Panc1 (cell line): ENCODE measurements at places on chromosomes 6 and 20. TPM values are rescaled to one million over a fixed set of nuclear protein-coding genes. Genes with fewer than 3 reads are reported as not detected.

DNA sequence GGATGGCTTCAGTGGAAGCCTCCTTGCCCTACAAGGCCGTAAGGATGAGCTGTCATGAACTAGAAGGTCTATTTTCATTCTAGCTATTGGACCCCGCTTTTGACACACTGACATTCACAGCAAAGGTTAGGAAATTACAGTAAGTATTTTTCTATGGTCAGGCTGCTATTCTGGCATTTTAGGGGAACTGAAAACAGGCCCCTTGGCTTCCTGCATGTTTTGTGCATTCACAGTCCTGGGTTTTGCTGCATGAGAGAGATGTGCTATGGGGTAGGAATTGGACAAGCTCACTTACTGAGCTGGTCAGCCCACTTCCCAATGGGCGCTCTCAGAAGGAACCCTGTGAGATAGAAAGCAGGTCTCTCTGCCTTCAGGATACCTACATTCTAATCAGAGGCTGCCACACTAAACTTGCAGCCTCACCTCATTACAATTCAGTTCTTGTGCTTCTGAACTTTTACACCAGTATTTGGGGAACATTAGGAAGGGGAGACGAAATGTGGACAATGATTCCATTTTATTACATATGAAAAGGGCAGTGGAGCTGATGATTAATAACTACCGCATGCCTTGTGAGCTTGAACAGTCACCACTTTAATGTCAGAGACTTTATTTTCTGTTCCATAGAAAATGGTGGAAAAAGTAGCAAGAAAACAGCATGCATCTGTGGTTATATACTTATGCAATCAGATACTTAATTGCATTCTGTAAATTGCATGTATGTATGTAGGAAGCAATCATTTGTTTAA, 86.6 kb upstream of the TAB2 start:
- no peaks in the 10 kb centered on the region for H3K36me3 ChIP-seq
- H3K4me1 ChIP-seq = peaks cover 12% of the 10 kb centered on the region
- H3K27ac ChIP-seq = no peak overlapping the region
- H3K4me3 ChIP-seq = no peak overlapping the region
- DNase-seq = no peak

TCEA2 gene
- total RNA-seq = 38.5 TPM

GRCh38 chr6:56043076-56043475, 167.7 kb upstream of the BMP5 start:
- no peaks in the 10 kb centered on the region for H3K27me3 ChIP-seq
- no peak for DNase-seq
- no peaks in the 10 kb centered on the region for H3K36me3 ChIP-seq
- no peak overlapping the region for H3K27ac ChIP-seq
- no peak overlapping the region for H3K4me3 ChIP-seq

MYLK4 gene
- total RNA-seq = 0.85 TPM

DNA sequence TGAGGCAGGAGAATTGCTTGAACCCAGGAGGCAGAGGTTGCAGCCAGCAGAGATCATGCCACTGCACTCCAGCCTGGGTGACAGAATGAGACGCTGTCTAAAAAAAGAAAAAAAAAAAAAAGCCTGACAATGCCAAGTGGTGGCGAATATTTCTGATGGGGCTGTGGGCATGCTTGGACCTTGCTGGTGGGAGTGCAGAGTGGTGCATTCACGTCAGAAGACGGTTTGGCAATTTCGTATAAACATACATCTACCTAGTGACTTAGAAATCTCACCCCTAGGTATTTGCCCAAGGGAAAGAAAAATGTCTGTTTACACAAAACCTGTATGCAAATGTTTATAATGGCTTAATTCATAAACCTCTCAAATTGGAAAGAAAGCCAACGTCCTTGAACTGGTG, 33.6 kb downstream of the CTCFL start:
- H3K27ac ChIP-seq = no peak overlapping the region
- 0 out of 2 replicates have a peak, but pooled peaks cover 4% of the 10 kb centered on the region for H3K4me1 ChIP-seq
- H3K4me3 ChIP-seq = no peak overlapping the region

VGLL2 gene
- not detected for total RNA-seq

DNA sequence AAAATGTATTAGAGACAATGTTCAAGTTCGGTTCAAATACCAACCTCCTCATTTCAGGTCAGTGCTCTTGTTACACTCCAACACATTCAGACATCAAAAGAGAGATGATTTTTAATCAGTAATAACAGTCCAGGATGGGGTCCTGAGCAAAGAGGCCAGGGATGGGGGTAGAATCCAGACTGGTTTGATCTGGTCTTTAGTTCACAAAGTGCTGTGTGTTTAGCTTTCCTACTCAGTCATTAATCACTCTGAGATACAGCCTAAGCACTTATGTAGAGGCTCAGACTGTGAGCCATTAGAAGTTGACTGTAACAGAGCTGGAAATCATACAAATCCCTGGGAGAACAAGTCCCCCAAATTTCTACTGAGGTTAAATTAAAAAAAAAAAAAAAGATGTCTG, 241.6 kb downstream of the PTPRK start:
- no peak for DNase-seq
- H3K36me3 ChIP-seq = no peaks in the 10 kb centered on the region
- H3K27ac ChIP-seq = no peak overlapping the region
- no peak overlapping the region for H3K4me3 ChIP-seq
- H3K27me3 ChIP-seq = no peaks in the 10 kb centered on the region
- peaks cover 16% of the 10 kb centered on the region; the same call in 1 of the 2 replicates for H3K4me1 ChIP-seq

CRIP3 gene
- 0.64 TPM for total RNA-seq

FBXO5 gene
- 33.6 TPM for total RNA-seq

DNA sequence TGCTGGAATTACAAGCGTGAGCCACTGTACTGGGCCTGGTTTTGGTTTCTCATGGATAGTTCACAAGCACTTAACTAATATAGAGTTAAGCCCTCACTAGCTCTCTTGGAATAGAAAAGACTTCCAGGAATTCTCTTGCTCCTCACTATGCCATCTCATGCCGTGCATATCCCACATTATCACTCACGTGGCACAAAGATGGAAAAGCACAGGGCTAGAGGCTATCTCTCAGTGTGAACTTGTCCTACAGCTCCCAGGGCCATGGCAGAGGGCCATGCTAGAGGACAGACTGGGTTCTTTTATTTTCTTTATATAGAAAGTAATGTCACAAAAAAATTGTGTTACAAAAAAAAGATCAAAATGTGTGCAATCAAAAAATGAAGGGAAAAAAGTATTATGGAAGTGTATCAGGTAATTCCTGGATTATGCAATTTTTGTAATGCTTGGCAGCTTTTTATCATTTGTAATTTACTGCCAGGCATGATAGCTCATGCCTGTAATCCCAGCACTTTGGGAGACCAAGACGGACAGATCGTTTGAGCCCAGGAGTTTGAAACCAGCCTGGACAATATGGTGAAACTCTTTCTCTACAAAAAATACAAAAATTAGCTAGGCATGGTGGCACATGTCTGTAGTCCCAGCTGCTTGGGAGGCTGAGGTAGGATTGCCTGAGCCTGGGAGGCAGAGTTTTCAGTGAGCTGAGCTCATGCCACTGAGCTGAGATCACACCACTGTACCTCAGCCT, 6.4 kb upstream of the SLC2A12 start:
- no peaks in the 10 kb centered on the region for H3K27me3 ChIP-seq
- DNase-seq = no peak
- peaks cover 50% of the 10 kb centered on the region for H3K4me1 ChIP-seq
- no peaks in the 10 kb centered on the region for H3K36me3 ChIP-seq
- peak overlapping the region; percentile 40; the same call in 1 of the 2 replicates for H3K27ac ChIP-seq

DNA sequence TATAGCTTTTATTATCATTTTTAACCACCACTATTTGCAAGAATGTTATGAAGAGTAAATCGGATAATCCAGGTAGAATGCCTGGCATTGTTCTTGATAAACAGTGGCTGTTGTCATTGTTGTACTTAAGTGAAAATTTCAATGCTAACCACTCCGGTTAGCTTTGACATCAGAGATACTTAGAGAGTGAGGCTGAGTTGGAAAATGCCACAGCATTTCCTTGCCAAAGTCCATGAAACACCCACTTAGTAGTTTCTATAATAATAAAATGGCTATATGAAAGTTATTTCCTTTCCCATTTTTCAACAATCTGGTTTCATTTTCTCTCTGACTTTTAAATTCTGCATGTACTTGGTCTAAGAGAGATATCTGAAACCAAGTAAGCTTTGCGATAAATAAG, 132.0 kb downstream of the CDK19 start:
- H3K27ac ChIP-seq = no peak overlapping the region
- no peaks in the 10 kb centered on the region for H3K36me3 ChIP-seq
- no peak for DNase-seq
- no peak overlapping the region for H3K4me3 ChIP-seq

GRCh38 chr20:428658-429200, 20.6 kb downstream of the RBCK1 start:
- H3K27me3 ChIP-seq = no peaks in the 10 kb centered on the region
- no peak overlapping the region for H3K4me3 ChIP-seq
- DNase-seq = no peak
- no peaks in the 10 kb centered on the region for H3K4me1 ChIP-seq
- no peak overlapping the region for H3K27ac ChIP-seq

DNA sequence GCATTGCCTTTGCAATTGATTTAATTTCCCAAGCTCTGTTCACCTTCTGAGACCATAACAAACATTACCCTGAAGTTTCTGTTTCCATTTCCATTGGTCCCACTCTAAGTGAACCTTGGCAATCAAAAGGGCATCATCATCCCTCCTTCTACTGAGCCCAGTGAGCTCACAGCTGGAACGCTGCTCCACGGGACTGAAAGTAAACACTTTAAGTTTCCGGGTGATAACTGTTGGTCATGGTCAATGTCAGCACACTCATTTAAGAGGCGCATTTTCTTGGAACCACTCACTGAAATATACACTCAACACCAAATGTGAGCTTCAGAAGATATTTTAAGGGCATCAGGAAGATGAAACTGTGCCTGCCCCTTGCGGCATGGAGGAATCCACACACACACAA, 37.1 kb upstream of the RPS6KA2 start:
- H3K4me1 ChIP-seq = no peaks in the 10 kb centered on the region
- H3K36me3 ChIP-seq = no peaks in the 10 kb centered on the region
- H3K27me3 ChIP-seq = peaks cover 17% of the 10 kb centered on the region

DNA sequence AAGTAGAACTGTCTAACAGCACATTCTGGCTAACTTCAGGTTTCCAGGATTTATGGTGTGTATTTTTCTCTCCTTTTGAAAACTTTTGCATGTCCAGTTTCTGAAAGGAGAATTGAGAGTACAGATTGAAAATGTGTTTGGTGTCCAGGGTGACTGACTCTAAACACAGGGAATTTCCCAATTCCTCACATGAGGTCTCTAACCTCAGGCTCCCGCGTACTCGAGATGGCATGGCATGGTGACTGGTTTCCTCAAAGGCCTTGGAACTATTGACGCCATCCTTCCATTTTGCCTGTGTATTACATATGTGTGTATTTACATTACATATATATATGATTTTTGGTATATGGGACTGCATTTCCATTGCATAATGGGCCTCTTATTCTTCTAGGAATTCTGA, 52.5 kb downstream of the PRND start:
- H3K27ac ChIP-seq = no peak overlapping the region
- H3K27me3 ChIP-seq = 0 out of 2 replicates have a peak, but pooled peaks cover 4% of the 10 kb centered on the region
- no peak for DNase-seq
- H3K36me3 ChIP-seq = no peaks in the 10 kb centered on the region
- H3K4me1 ChIP-seq = no peaks in the 10 kb centered on the region

- no peaks in the 10 kb centered on the region for H3K36me3 ChIP-seq
- peak overlapping the region; percentile 91 for H3K4me3 ChIP-seq
- peaks cover 3% of the 10 kb centered on the region; the same call in 1 of the 2 replicates for H3K4me1 ChIP-seq
- H3K27me3 ChIP-seq = no peaks in the 10 kb centered on the region
- peak overlapping the region; percentile 87 for H3K27ac ChIP-seq
Observed at GRCh38 chr6:27187231-27188060, 60.1 kb upstream of the PRSS16 start.

GRCh38 chr20:54633374-54634355, 158.3 kb downstream of the DOK5 start:
- no peak overlapping the region for H3K27ac ChIP-seq
- no peaks in the 10 kb centered on the region for H3K4me1 ChIP-seq
- no peak for DNase-seq
- H3K36me3 ChIP-seq = no peaks in the 10 kb centered on the region; the same call in 1 of the 2 replicates
- H3K4me3 ChIP-seq = no peak overlapping the region

ARMH2 gene
- total RNA-seq = not detected

DNA sequence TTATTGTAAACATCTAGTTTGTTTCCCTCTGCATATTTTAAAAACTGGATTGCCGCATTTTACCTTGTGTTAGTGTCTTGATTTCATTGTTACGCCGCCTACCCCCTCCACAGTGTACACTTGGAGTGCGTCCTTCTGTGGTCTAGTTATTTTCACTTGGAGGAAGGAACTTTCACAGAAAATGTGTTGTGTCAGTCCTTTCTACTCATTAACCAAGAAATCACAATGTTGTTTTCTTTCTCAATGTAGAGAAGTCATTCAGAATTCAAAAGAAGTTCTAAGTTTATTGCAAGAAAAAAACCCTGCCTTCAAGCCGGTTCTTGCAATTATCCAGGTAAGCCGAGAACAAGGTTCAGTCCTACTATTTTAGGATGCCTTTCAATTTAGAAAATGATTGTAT, 10.3 kb downstream of the MTHFD1L start:
- H3K27me3 ChIP-seq = no peaks in the 10 kb centered on the region
- no peaks in the 10 kb centered on the region for H3K4me1 ChIP-seq
- no peak overlapping the region for H3K4me3 ChIP-seq
- H3K36me3 ChIP-seq = 0 out of 2 replicates have a peak, but pooled peaks cover 6% of the 10 kb centered on the region
- H3K27ac ChIP-seq = no peak overlapping the region

GRCh38 chr6:57421503-57421902, 104.1 kb downstream of the PRIM2 start:
- no peak overlapping the region for H3K4me3 ChIP-seq
- H3K4me1 ChIP-seq = no peaks in the 10 kb centered on the region
- no peak for DNase-seq
- no peaks in the 10 kb centered on the region for H3K36me3 ChIP-seq
- H3K27me3 ChIP-seq = no peaks in the 10 kb centered on the region
- H3K27ac ChIP-seq = no peak overlapping the region

DNA sequence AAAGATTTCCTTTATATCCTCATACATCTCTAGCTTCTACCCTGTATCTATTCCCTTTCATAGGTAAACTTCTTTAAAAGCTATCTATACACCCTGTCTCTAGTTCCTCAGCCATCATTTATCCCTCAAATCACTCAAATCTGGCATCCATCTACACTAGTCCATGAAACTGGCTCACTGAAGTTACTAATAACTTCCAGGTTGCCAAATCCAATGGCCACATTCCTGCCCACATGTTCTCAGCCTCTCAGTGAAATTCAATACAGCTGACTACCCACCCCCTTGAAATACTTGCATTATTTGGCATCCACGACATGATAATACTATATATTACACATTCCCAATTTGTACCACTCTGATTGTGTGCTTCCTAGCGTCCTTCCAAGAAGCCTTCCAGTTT, 8.7 kb downstream of the REPS1 start:
- no peak overlapping the region for H3K27ac ChIP-seq
- H3K4me3 ChIP-seq = no peak overlapping the region
- no peaks in the 10 kb centered on the region for H3K36me3 ChIP-seq
- no peaks in the 10 kb centered on the region for H3K27me3 ChIP-seq

- no peaks in the 10 kb centered on the region for H3K27me3 ChIP-seq
- H3K36me3 ChIP-seq = no peaks in the 10 kb centered on the region
Observed at GRCh38 chr6:67888546-67888885, 746.6 kb upstream of the ADGRB3 start.

EFCAB8 gene
- 1.1 TPM for total RNA-seq
